Stimulated activated CD8-positive, alpha-beta memory T cell treated with anti-CD3 and anti-CD28 coated beads, Interleukin-12 subunit alpha, Interleukin-12 subunit beta, amount 100 ng/mL, for 4 hours (primary cell): ENCODE measurements at places on chromosomes 3 and 15.

DNA sequence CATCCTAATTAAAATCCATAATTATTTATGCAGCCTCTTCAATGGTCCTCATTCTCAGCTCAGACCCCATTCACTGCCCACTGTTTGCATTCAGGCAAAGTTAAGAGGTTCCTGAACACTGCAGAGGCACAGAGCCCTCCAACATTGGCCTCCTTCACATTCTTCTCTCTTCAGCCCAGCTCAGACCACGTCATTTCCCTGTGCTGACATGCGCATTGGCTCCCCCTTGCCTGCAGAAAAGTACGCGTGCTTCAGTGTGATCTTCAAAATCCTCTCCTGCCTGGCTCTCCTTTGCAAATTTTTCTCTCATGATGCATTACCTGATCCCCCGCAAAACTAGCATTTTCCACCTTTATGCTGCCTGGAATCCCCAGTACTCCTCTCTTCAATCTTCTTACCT is 552.3 kb downstream of the NTRK3 start:
- DNase-seq: no peak

- no peak for DNase-seq
Measured at GRCh38 chr3:184022323-184022722, 4.6 kb upstream of the ABCC5 start.

DNA sequence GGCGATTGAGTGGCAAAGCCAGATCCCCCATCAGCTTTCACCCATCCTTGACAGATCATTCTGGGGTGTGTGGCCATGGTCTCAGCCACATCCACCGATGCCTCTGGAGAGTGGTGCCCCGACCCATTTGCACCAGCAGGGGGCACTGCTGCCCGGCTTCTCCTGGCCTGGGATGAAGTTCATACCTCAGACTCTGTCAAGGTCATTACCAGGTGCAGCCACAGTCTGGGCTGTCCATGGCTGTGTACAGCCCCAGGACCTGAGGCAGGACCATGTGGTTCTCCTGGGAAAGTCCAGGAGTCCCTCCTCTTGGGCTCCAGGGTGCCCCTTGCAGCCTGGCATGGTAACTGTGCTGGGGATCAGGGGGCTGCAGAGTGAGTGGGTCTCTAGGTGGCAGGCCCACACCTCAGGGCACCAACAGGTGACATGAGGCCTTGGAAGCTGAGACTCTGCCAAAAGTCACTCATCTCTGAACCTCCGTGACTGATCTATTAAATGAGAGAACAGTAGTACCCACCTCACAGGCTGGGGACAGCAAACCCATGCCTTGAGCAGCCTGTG is 67.2 kb downstream of the CACNA2D2 start:
- DNase-seq: peak; percentile 45

DNA sequence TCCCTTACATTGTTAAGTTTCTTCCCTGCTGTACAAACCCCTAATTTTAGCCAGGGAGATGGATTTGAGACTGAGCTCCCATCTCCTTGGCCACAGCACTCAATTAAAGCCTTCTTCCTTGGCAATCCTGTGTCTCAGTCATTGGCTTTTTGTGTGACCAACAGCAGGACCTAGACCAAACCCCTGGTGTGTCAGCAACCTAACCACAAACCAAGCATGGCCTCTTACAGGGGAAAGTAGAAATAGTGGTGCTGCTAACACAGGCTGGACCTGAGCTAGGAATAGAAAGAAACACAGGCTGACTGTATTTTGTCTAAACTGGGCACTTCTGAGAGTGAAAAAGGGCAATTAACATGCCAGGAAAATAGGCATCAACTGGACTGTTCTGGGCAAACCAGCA is 37.9 kb downstream of the PPCDC start:
- DNase-seq: no peak

DNA sequence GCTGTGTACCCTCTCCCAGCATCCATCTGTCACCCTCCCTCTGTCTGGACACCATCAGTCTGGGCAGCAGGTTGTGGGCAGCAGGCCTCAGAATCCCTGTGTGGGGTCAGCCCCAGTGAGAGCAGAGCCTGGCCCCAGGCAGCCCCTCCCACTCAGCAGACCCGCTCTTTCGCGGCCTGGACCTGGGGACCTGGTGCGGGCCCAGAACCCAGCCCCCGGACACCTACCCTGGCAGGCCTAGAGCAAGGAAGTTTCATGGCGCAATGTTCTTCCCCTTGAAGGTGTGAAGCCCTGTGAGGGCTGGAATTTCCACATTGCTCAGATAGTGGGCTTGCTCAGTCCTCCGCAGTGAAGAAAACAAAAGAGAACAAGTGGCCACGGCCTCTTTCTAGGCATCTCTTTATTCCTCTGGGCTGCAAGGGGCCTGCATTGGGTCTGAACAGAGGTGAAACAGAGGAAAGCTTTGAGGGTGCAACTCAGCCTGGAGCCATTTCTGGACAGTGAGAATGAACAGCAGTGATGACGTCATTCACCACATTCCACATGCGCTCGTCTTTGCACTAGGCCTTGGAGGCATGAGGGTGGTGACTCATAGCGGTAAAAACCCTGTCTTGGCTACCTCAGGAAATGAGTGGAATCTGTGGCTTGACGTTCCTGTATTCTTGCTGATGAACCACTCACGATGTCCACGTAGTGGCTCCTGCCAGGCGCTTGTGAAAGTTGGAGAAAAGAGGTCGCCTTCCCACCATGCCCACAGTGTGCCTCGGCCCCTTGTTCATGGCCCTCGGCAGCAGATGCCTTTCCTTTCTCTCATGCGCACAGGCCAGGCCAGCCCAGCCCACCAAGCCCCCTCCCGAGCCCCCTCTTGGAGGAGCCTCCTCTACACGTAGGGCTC is 66.1 kb downstream of the SLC30A4 start:
- peak; percentile 22 for DNase-seq

DNA sequence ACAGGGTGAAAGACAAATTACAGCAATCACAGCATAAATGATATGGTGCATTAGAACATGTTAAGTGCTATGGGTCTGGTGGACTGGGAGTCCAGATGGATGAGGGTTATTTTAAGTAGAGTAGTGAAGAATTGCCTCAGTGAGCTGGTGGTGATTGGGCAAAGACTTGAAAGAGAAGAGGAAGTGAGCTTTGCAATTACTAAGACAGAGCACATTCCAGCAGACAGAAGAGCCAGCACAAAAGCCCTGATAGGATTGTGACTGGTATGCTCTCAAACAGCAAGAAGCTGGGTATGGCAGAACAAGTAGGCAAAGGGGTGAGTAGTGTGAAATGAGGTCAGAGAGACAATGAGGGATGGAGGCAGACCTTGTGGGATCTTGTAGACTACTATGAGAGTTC is 2.1 kb upstream of the ACKR4 start:
- DNase-seq: no peak

DNA sequence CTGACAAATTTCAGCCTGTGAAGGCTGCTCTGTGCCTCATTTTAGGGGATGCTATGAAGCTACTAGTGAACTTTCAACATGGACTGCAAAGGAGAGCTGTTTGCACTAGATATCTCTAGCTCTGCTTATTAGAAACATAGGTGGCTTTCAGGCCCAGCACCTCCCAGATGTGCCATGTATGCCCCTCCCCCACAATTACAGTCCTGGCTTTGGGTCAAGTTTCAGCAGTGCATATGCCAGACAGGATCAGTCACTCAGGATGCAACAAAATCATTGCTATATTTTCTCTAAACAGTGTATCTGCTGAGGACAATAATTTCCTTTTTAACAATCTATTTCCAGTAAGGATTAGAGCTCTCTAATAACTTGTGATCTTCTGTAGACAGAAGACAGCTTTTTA is 178.8 kb upstream of the STAC start:
- DNase-seq: no peak

- DNase-seq: no peak
Measured at GRCh38 chr3:144244662-144245061, 273.0 kb downstream of the DIPK2A start.

DNA sequence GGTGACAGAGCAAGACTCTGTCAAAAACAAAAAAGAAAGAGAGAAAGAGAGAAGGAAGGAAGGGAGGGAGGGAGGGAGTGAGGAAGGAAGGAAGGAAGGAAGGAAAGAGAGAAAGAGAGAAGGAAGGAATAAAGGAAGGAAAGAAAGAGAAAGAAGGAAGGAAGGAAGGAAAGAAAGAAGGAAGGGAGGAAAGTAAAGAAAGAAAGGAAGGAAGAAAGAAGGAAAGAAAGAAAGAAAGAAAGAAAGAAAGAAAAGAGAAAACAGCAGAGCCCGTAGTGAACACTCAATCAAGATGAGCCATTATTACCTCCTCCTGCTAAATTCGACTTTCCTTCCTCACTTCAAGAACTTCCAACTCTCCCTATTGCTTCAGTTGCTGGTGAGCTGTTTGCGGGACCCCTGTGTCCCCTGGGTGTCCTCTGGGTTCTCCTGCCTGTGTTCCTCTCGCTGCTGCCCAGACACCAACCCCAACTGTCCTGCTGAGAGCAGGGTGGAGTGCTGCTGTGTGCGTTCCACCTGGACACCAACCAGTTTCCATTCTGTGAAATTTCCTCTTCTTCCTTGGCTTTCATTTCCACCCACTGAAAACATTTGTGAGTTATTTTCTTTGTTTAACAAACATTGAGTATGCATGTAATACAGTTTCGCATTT is 266.4 kb downstream of the FAM43A start:
- DNase-seq: no peak

DNA sequence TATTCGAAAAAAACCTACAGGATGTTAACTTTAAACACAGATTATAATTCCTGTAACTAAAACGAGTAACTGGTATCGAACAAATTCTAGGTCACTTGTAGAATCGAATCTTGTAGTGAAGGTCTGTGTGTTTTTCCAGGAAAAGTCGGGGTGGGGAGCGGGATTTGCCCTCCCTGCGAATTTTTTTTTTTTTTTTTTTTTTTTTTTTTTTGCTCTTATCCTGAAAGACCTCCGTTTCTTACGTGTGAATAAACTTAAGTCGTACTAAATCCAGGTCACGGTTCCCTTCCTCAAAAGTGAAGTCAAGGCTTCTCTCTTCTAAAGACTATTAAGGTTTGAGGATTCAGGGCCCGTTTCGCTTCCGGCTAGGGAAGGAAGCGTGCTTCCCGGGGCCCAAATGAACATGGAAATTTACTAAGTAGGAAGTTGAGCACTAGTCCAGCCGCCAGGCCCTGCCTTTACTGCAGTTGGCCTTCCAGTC is 770 bp downstream of the TBC1D5 start:
- DNase-seq: no peak

- DNase-seq: no peak
Measured at GRCh38 chr3:113270068-113270467, 58.7 kb downstream of the BOC start.

- no peak for DNase-seq
Measured at GRCh38 chr15:70892912-70893560, 410 bp downstream of the LRRC49 start.

GRCh38 chr3:72818905-72819304 is 29.3 kb downstream of the SHQ1 start:
- no peak for DNase-seq

- peak; percentile 6 for DNase-seq
Measured at GRCh38 chr3:13352621-13353131, 67.4 kb downstream of the NUP210 start.

DNA sequence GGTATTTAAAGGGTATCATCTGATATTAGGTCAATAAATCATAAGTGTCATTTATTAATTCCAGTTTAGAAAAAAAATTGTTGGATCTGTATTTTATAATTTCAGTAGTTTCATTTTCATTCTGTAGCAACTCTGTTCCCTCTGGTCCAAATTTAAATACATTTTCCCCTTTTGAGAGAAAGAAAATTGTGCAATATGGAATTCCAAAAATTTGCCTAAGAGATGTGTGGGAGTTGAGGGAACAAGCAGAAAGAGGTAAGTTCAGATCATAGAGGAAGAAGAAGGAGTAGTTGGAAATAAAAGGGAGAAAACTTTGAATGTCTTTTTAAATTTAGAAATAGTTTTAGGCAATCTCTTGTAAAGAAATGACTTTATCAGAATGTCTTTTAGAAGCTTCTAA is 48.9 kb upstream of the MME start:
- DNase-seq: no peak

DNA sequence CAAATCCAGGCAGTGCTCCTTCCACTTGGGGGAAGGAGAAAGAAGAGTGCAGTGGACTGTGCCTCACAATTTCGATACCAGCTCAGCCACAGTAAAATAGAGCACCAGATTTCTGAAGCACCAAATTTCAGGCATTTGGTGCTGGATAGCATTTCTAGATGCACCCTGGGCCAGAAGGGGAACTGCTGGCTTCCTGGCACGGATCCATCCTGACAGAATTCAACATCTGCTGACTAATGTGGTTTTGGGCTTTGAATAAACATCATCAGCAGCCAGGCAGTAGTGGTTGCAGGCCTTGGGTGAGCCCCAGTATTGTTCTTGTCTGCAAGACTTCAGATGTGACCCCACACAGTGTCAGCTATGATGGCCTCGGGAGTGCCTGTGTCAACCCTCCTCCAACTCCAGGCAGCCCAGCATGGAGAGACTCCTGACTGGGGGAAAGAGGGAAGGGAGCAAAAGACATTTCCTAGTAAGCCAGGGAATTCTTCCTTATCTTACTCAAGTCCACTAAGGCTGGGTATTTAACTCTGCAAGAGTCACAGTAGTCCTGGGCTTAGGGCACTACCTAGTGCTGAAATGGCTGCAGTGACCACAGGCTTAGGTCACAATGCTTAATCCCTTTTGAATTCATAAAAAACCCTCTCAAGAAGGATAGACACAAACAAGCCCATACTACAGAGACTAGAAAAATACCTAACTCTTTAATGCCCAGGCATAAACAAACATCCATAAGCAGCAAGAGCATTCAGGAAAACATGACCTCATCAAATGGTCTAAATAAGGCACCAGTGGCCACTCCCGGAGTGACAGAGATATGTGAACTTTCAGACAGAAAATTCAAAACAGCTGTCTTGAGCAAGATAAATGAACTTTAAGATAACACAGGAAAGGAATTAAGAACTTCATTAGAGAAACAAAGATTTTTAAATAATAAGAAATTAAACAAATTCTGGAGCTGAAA is 74.7 kb downstream of the SPATA16 start:
- DNase-seq: no peak

- no peak for DNase-seq
Measured at GRCh38 chr3:40057077-40057476, 247.7 kb downstream of the MYRIP start.

- no peak for DNase-seq
Measured at GRCh38 chr15:79218588-79219200, 63.8 kb upstream of the ANKRD34C start.

DNA sequence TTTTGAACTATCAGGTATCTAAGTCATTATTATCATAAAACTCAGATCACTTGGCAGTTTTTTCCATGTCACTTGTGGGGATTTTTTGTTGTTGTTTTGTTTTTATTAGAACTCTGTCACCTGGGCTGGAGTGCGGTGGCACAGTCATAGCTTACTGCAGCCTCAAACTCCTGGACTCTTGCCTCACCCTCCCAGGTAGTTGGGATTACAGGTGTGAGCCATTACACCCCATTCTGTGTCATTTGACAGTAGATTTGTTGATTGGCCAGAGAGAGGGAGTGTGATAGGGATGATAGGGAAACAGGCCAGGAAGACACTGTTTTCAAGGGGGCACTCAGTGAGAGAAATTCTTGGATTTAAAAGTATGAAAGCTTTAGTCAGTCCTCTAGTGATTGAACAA is 54.7 kb upstream of the SCAANT1 start:
- no peak for DNase-seq
